Activated CD8-positive, alpha-beta memory T cell treated with anti-CD3 and anti-CD28 coated beads, Interleukin-2, amount 10 ng/mL, durations not matched to agents 7 days and 5 days (primary cell): ENCODE measurements at places on chromosomes 4 and X. TPM values are rescaled to one million over a fixed set of nuclear protein-coding genes. Genes with fewer than 3 reads are reported as not detected.

Gene LAS1L
- total RNA-seq: 51.2 TPM

Gene SUPT20HL2
- not detected for total RNA-seq

Gene GSX2
- total RNA-seq: not detected

Gene SHROOM2
- total RNA-seq: not detected

Gene SNX12
- total RNA-seq: 37.1 TPM

DNA sequence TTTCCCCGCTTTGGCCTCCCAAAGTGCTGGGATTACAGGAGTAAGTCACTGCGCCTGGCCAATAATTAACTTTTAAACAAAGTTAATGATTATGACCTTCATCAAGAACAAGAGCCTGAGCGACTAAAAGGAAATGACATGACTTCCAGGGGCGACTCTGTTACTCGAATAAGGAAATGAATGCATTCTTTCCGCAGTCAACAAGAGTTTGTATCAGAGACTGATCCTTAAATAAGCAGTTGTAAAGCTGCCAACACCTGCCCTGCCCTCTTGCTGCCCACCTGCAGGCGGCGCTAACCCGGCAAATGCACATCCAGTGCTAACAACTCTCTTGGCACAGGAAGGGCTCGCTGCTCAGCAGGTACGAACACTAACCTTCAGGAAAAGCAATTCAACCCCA, 27.3 kb downstream of the WDR1 start:
- DNase-seq: no peak

GRCh38 chr4:172758586-172759340, 409.8 kb upstream of the GALNT7 start:
- DNase-seq: no peak

- DNase-seq: no peak
Observed at GRCh38 chrX:18210470-18210869, 10.2 kb downstream of the BEND2 start.

DNA sequence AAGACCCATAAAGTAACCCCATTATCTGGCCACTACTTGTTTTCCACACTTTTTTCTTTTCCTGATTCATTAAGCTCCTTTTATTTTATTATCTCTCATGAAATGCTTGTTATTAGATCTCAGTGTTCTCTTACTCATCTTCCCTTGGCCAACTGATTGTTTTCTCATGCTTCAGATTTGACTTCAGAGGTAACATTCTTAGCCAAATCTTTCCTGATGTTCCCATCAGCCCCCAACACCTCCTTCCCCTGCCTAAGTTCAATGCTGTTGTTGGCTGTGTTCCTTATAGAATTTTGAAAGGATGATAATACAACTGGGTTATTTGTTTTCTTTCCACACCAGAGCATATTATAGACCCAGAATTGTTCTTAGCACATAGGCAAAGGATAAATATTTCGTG, 75.6 kb downstream of the BMPR1B start:
- DNase-seq: no peak

- no peak for DNase-seq
Observed at GRCh38 chrX:53642337-53642736, 44.2 kb downstream of the HUWE1 start.

- no peak for DNase-seq
Observed at GRCh38 chrX:69228732-69229131, 63.5 kb upstream of the PJA1 start.

- no peak for DNase-seq
Observed at GRCh38 chr4:1576961-1577821, 106.9 kb downstream of the FAM53A start.

DNA sequence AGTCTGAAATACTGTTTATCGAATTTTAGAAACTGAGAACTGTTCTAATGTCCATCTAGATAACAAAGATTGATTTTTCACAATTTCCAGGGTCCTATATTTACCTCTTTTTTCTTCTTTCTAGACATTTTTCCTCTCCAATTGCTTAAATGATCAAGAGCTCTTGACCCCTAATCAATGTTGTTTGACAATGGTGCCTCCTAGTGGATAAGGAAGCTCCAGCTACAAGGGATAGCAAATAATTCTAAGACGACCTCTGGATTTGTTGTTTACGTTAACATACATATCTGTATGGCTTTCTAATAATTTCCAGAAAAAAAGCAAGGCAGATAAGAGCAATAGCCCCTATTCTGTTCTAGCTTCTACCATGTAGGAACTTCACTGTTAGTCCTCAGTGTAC, 35.8 kb downstream of the GPR82 start:
- DNase-seq: no peak
